Bone marrow (tissue), 2 donors: ENCODE measurements at places on chromosomes 13 and 19.

DNA sequence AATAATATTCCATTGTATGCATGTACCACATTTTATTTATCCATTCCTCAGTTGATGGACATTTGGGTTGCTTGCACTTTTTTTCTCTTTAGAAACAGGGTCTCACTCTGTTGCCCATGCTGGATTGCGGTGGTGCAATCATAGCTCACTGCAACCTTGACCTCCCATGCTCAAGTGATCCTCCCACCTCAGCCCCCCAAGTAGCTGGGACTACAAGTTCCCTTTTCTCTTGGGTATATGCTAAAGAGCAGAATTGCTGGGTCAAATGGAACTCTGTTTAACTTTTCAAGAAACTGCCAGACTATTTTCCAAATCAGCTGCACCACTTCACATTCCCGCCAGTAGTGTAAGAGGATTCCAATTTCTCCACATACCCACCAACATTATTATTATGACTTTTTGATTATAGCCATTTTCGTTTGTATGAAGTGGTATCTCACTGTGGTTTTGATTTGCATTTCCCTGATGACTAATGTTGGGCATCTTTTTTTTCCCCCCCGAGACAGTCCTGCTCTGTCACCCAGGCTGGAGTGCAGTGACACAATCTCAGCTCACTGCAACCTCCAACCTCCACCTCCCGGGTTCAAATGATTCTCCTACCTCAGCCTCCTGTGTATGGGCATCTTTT lies 7.6 kb upstream of the IPO5 start:
- DNase-seq: no peak

- DNase-seq: no peak
Observed at GRCh38 chr19:18589380-18590272, 1.0 kb downstream of the REX1BD start.

GRCh38 chr13:111866731-111867245 lies 200.2 kb upstream of the SOX1 start:
- DNase-seq: no peak

DNA sequence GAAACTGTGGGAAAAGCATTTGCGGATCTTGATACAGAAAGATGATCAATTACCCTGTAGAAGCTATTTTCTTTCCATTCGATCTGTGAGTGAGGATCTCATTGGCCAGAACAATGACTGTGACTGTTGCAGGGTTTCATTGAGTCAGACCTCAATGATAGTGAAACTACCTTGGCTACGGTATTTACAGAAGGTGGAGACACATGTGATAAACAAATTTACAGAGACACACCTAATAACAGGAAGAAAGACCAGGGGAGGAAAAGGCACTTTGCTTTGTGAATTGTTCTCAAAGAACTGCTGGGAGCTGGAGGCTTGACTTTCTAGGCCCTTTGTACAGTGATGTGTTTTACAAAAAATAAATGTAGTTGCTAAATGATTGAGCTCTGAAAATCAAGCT lies 19.9 kb upstream of the ARGLU1 start:
- no peak for DNase-seq

DNA sequence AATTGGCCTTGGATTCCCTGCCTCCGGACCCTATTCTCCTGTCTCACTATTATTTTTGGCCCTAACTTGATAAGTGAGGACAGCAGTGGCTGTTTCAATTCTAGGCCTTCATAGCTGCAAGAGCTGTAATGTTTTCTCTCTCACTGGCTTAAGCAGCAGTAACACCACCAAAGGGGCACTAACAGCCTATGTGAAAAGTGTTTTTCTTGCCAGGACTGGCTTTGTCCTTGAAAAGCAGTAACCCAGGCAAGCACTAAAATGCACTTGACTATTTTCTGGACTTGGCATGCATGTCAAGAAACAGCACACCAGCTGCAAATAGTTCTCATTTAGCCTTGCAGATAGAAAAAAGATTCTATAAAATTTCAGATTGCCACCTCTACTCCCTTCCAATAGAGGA lies 9.3 kb upstream of the FBXL3 start:
- DNase-seq: no peak

DNA sequence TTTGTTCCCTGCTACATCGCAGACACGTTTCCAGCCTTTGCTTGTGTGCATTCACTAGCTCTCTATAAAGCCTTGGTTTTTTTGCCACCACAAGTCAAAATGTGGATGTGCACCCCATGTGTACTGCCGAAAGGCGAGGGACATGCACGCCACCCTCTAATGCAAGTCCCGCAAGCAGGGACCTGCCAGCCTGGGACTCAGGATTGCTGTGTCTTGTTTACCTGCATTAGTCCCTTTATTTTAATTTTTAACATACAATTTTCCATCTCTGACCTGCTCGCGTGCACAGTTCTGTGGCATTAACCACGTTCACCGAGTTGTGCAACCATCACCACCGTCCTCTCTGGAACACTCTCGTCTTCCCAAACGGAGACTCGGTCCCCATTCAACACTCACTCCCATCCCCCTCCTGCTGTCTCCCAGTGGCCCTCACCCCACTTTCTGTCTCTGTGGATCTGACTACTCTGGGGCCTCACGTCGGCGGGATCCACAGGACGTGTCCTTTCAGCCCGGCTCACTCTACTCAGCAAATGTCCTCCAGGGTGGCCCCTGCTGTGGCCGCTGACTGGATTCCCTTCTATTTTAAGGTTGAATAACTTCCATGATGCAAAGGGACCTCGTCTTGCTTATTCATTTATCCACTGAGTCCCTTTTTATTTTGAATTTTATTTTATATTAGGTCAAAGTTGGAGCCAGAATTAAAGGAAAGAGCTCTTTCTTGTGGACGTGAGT lies 58.4 kb downstream of the RASA3 start:
- DNase-seq: no peak
